Endothelial cell (in vitro differentiated cells): ENCODE measurements at places on chromosomes 2 and 18. TPM values are rescaled to one million over a fixed set of nuclear protein-coding genes. Genes with fewer than 3 reads are reported as not detected.

DNA sequence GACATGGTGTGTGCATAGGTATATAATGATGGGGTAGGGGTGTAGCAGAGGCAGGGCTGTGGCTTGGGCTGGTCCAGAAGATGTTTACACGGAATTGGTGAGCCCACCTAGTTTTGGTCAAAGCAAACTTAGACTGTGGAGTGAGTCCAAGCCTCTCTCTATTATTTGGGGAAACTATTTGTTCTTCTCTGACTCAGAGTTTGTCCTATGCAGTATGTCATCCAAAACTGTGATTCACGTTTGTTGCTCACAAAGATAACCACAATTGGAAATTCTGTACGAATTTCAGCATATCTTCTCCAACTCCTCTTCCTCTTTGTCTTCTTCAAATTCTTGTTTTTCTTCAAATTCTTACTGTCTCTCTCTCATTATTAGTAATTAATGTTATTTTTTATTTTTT lies 292.9 kb downstream of the XIRP2 start:
- no peak for DNase-seq

DNA sequence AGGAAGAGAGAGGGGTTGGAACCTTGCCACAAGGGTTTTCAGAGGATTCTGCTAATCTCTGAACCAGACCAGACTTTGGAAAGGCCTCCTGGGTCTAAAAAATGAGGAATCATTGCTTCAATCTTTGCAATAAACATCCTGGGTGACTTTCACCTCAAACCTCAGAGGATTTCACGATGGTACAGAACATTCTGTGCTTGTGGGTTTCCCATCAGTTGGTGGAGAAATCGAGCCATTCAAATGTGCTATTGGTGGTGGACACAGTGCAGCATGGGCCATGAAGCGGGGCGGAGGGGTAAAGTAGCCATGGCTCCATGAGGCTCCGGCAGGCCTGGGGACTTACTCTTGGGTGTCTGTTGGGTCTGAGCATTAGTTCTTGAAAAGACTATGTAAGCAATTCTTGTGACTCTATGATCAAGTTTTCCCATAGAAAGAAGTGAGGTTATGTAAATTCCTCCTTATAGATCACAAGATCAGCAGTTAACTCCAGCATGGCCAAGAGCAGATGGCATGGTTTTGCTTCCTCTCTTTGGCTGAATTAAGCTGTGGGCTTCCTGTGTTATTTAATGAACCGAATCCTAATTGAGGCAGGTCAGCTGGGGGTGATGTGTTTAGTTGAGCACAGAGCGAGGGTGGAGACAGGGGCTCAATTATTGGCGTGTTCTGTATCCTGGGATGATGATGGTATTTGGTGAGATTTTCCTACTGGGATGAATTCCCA lies 1.9 kb upstream of the IL1R2 start:
- no peak for DNase-seq

Gene MEIS1
- total RNA-seq = 13.3 TPM

Gene TACR1
- total RNA-seq = 1.0 TPM

- no peak for DNase-seq
Observed at GRCh38 chr2:199679883-199680282, 171.1 kb downstream of the FTCDNL1 start.

DNA sequence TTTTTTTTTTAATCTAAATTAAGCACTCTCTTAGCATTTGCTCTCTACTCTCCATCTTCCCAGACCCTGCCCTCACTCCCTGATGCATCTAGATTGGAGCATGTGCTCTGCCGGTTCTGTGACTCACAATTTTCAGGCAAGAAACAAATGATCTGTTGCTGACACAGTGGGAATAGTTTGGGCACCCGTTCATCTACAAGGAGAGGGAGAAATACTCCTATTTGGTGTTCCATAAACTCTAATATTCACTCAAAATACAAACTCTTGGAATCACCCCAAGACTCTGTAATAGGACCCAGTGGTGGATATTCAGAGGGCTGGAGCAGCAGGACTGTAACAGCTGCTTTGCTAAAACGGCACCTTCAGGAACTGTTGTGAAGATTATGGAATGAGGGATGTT lies 37.1 kb upstream of the LINC00305 start:
- no peak for DNase-seq
